EL (cell line): ENCODE measurements at places on chromosomes 4 and X.

DNA sequence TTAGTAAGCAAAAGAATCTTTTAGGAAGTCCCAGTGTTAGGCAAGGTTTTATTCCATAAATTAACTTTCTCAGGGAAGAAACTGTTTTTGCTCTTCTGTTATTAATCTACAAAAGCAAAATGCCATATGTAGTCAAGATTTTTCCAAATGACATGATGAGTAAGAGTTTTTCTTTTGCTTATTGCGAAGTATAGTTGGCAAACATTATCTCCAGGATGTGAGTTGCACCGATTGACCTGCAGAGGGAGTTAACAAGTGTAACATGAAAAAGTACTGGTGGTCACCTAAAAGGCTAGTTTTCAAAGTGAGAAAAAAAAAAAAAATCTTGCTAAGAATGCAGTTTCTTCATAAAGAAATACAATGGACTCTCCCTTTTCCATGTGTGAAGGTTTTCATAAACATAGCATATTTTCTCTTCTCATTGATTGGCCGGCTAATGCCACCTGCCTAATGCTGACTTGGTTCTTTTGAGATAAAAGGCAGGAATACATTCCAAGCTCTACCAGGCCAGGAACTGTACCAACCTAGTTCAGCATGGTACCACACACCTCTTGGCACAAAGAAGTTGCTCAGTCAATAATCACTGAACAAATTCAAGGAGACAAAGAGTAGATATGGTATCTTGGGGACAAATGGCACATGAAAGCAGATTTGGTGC, 100.2 kb downstream of the LNX1 start:
- DNase-seq: peak; percentile 76

- DNase-seq: no peak
Observed at GRCh38 chrX:65744965-65745364, 77.5 kb downstream of the MSN start.

- no peak for DNase-seq
Observed at GRCh38 chrX:150623583-150623982, 55.2 kb downstream of the MTM1 start.

GRCh38 chrX:151752847-151753246, 18.3 kb downstream of the CNGA2 start:
- DNase-seq: no peak

- DNase-seq: peak; percentile 62
Observed at GRCh38 chrX:16479206-16479869, 170.6 kb upstream of the S100G start.

DNA sequence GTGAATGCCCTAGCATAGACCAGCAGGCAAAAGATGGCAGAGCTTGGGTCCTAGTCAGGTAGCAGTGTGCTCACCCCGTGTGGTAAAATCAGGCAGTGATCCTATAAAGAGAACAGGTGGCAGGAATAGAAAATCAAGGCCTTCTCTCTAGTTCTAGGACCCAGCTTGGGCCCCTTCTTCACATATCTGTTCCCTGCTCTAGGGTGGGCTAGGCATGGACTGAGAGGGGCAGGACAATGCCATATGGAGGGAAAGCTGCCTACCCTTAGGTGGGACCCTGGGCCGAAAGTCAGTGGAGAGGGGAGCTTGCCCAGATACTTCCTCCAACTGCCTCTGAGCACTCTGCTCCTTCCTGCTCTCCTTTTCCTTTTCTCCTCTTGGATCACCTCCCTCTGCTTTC, 117.4 kb upstream of the NALF2 start:
- DNase-seq: no peak
